Activated naive CD4-positive, alpha-beta T cell (primary cell): ENCODE measurements at places on chromosomes 5 and 9.

DNA sequence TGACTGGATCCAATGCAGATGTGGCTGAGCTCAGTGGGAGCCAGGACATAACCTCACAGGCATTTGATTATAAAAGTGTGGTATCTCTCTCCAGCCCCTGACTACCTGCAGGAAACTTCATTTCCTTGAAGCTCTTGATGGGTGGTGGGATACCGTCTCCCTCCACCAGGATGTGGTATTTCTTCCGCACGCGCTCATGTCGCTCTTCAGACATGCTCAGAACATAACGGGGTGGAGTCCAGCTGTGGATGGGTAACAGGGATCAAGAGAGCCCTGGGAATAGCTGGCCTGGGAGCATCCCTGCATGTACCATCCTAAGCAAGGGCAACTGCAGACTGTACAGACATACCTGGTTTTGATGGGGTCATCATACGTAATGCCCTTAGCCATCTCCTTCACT, 1.2 kb downstream of the DDX41 start:
- no peak for DNase-seq

DNA sequence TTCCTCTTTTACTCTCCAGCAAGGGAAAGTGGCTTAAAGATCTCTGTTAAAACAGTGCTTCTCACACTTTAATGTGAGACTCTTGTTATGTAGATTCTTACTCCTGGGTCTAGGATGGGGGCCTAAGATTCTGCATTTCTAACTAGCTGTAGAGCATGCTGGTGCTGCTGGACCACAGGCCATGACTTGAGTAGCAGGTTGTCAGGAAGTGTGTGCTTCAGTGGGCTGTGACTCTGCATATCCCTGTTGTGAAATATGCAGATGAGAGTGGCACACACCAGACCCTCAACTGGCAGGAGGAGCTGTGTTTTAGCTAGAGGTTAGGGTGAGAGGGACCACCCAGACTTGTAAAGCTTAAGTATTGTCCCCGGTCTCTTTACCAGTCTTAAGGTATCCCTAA, 191.1 kb upstream of the DMRT1 start:
- DNase-seq, result peak; percentile 1

- DNase-seq, result no peak
Measured at GRCh38 chr5:92633176-92633575, 947.8 kb downstream of the NR2F1-AS1 start.

DNA sequence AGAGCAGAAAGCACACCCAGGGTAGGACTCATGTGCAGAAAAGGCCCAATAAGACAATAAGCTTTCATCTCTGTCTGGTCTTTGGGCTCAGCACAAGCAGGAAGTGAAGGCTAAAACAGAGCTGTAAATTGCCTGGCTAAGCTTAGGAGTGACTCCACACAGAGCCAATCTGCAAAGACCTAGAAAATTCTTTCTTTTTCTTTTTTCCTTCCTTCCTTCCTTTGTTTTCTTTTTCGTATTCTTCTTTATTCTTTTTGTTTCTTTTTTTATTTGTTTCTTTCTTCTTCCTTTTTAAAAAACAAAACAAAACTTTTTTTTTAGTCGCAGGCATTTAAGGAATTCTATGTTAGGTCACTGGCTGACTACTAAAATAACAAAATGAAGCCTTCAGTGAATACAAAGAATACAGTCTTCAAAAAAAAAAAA, 12.2 kb downstream of the SLC35A4 start:
- DNase-seq, result no peak

DNA sequence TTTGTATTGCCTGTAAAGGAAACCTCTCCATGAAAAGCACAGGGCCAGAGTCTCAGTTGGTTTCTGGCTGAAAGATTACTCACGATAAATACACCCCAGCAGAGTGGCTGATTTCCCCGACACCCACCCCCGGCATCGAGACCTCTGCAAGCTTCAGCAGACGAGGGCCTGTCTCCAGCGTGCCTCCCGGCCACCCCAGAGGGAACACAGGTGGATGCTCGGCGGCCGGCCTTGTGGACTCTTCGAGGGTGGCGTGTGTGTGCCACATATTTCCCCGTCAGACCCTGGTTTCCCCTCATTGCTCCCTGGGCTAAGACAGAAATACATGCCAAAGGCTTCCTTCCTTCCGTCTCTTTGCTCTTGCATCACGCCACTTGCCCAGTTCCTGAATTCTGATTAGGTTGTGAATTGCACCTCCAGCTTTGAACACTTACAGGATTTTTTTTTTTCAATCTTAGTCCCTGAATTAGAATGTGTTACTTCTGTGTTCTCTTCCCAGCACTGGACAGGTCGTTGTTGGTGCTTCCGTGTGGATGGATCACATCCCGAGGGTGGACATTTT, 13.6 kb downstream of the IRX1 start:
- no peak for DNase-seq

DNA sequence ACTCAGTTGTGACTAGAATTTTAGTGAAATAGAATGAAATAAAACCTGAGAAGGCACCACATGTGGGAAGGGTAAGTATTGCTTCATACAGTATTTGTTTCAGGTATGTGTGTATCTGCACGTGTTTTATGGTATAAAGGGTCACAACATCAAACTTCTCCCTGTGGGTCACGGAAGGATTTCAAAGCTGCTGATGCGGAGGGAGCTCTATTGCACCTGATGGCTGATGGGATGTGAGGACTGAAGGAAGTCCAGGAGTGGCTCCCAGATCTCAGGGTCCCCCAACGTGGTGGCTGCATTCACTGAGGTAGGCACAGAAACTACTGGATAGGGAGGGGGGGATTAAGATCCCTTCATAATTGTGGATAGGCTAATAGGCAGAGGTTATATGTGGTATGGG, 159.7 kb downstream of the PJA2 start:
- DNase-seq, result no peak

GRCh38 chr9:93650448-93650847, 74.1 kb downstream of the PHF2 start:
- no peak for DNase-seq

DNA sequence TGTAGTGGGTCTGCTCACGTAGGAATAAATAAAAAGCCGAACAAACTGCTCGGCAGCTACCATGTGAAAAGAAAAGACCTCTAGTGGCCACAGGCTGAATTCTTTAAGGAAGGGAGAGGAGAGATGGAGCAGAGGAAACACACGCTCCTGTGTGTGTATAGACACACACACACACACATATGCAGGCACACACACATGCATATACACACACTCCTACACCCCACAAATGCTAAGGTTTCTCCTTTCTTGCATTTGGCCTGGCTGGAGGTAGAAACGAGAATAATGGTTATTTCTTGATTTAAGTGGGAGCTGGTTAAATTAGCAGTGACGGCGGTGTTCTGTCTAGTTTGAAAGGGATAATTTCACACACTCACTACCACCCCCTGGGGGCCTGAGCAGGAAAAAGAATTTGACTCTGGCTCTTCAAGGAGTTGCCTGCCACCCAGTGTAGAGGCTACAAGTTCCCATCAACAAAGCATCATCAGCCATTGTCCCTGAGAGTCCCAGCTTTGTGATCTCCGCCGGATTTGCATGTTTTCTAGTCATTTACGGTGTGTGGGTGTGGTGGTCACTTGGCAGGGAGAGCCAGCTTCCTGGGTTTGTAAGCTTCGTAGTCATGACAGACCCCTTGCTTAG, at the start of gene INSYN2B:
Gene INSYN2B (minus strand): TSS at position 78 of the 636 bp plus-strand sequence. CDS start 96,597 bp downstream, outside the sequence.
- no peak for DNase-seq

- DNase-seq, result no peak
Measured at GRCh38 chr9:120186276-120186675, 393.7 kb downstream of the CDK5RAP2 start.

GRCh38 chr5:107705402-107706014, 34.8 kb upstream of the EFNA5 start:
- DNase-seq, result no peak

DNA sequence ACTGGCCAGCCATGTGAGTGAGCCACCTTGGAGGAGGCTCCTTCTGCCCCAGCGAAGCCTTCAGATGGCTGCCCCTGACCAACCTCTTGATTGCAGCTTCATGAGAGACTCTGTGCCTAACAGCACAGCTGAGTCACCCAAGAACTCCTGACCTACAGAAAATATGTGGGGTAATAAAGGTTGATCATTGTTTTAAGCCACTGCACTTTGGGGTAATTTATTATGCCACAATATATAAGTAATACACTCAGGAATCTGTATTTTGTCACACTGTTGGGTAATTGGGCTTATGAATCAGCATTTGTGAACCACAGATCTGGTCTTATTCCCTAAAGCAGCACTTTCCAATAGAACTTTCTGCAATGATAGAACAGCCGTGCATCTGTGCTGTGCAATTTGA, 24.4 kb upstream of the VDAC1 start:
- DNase-seq, result no peak

- DNase-seq, result no peak
Measured at GRCh38 chr9:33628865-33629410, 104.9 kb downstream of the ANKRD18B start.
